ENCODE measurements at places on chromosomes 6 and 20.

DNA sequence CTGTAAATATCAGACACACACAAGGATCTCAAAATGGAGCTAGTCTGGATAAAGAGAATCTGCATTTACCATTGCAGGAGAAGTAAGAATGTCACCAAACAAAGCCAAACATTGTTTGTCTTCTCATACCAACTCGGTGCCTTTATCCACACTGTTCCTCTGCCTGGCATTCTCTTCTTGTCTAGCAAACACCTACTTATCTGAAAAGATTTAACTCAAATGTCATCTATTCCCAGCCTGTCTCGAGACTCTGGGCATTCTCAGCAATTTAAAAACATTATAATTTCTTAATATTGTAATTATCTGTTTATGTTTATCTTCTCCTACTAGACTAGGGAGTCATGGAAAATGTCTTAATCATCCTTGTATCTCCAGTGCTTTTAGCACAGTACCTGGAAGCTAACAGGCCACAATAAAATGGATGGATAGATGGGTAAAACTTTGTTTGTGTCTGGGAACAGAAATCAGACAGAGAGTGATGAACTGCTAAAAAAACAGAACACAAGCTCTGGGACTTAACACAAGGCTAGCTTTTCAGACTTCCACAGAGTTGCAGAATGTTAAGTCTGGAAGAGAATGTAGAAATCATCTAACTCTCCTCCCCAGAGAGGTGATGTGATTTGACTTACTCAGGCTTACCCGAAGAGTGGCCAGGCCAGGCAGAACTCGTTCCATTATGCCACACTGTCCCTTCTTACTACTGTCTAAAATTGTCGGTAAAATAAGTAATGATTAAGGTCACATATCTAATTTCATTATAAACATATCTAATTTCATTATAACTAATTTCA lies 42.3 kb upstream of the FAM83C start:
- no peak for DNase-seq

DNA sequence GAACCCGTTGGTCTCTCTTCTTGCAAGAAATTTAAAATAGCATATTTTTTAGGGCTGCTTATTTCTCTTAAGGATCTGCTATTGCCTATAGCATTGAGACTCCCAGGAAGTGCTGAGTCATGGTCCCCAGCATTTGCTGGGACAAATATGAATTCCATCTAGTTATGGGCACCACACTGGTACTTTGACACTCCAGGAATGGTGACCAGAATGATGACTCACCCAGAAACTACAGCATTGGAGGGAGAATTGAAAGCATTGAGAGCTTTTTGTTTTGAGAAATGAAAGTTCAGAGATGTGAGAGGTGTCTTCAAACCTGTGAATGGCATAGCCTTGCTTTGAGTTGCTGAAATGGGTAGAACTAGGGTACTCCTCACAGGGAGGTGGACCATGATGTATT lies 699.7 kb downstream of the DHX35 start:
- DNase-seq, result no peak

GRCh38 chr6:27894839-27895762 lies 17.1 kb downstream of the OR2B2 start:
- DNase-seq, result peak; percentile 84

DNA sequence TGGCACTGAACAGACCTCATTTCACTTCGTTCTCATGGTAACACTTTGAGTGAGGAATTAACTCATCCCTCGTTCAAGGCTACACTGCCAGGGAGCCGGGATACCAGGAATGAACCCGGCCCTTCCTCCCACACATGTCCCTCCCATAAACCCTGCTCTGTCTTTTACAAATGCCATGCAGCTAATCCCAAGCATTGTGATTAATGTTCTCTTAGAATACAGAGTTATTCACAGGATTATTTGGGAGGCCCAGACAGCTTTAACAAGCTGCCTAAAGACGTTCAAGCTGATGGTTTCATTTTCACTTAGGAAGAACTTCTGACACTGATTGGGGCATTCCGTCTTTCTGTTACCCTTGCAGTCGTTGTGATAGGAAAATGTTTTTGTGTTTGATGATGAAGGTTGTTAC lies 42.5 kb upstream of the CD83 start:
- no peak for DNase-seq

DNA sequence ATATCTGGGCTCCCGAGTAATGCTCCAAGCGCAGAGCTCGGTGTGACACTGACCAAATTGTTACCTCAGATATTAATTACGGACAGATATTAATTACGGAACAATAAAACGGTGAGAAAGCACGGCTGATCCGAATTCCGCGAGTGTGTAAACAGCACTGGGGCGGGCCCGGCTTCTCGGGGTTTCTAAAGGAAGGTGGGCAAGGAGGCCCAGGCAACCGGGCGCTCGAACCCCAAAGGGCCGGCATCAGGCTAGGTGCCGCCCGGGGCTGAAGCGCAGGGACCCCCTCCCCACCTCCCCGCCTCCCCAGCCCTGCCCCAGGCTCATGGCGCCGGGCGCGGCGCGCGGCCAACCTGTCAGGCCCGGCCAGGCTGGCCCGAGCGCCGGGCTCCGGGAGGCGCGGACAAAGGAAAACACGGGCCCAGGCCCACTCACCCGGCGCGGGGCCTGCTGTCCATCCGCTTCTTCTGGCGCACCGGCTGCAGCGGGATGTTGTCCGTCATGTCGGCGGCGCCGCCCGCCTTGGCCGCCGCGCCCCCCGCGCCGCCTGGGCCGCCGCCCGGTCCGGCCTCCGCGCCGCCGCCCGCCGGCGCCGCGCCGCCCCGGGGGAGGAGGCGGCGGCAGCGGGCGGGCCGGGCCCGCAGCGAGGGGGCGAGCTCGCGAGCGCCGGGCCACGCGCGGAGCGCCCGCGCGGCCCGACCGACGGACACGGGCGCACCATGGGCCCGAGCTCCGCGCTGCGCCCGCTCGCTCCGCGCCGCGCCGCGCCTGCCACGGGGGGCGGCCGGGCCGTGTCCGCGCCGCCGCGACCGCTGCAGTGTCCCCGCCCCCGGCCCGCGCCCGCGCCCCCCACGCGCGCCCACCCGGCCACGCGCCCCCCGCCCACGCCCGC lies at the start of gene ATP9A:
TSS of gene ATP9A (minus strand) at position 524 of the 892 bp plus-strand sequence. CDS start at position 503, 21 bp downstream.
- peak; percentile 48 for DNase-seq

- DNase-seq, result no peak
These were observed 23.3 kb downstream of the NOX3 start for GRCh38 chr6:155432293-155432692.

GRCh38 chr6:15280028-15280427 lies 34.2 kb downstream of the JARID2 start:
- DNase-seq, result peak; percentile 77

GRCh38 chr6:170017603-170018320 lies 266.3 kb downstream of the ERMARD start:
- no peak for DNase-seq

DNA sequence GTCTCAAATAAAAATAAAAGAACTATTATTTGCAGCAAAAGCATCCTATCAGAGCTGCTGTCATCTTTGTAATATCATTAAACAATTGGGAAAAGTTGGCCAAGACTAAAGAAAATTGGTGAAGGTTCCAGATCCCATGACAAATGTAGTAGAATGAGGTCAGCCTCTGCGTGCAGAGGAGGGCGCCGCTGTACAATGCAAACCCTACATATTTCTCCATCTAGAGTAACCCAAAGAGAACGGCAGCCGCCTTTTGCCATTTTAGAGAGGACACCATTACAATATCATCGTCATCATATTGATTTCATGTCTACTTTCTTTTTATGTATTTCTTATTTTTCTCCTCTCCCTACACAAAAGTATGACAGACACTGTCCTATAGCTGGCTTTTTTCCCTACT lies 59.5 kb downstream of the ZMYND8 start:
- no peak for DNase-seq

DNA sequence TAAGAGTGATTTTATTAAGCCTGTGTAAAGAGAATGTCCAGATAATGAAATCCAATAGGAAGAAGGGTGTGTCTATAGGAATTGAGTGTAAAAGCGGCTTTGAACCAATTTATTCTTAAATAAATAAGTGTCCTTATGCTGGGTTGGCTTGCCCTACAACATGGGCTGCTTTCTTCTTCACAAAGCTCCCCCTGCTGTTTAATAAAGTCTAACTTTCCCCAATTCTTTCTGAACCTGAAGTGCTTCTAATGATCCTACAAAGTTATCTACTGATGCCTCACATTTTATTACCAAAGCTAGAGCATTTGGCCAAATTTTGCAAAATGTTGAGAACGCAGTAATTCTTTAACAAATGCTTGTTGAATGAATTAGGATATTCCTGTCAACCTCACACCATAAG lies 36.3 kb upstream of the SIRT5 start:
- peak; percentile 30 for DNase-seq

GRCh38 chr6:12761376-12762115 lies 45.0 kb downstream of the PHACTR1 start:
- no peak for DNase-seq

GRCh38 chr20:50423758-50424157 lies 86.4 kb upstream of the PTPN1 start:
- no peak for DNase-seq

Data from hindlimb muscle (tissue), 1 donor.